Ammon's horn (tissue), 1 donor: ENCODE measurements at places on chromosomes 1 and 21.

DNA sequence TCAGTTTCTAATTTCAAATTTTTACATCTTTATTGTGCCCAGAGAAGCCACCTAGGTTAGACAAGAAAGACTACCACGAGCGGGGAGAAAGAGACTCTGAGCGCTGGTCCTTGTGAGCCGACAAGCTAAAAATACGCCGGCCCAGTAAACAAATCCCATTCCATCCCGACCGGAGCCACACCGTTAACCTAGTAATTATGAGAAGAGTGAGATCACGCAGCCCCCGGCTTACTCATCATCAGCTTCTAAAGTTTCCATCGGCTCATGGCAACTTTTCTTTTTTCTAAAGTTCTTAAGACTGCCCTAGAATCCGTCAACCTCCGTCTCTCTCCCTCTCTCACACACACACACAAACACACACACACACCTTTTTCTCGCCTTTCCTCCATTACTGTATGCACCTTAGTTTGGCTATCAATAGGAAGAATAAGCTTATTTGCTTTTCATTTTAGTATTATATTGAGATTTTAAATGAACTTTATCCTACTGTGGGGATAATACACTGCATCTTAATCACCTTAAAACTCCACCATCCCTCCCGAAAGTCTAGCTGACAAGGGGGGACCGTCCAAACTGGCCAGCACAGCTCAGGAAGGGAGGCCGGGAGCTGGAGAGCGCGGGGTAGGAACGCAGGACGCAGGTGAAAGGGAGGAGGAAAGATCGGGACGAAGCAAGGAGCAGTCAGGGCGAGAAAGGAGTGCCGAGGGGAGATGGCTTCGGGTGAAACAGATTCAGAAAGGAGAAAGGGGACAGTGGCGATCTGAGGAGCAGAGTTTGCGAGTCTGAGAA lies 728 bp downstream of the OTUD7B start:
- DNase-seq, result peak; percentile 50

GRCh38 chr21:35929901-35930300 lies 130.4 kb downstream of the SETD4 start:
- DNase-seq, result no peak

DNA sequence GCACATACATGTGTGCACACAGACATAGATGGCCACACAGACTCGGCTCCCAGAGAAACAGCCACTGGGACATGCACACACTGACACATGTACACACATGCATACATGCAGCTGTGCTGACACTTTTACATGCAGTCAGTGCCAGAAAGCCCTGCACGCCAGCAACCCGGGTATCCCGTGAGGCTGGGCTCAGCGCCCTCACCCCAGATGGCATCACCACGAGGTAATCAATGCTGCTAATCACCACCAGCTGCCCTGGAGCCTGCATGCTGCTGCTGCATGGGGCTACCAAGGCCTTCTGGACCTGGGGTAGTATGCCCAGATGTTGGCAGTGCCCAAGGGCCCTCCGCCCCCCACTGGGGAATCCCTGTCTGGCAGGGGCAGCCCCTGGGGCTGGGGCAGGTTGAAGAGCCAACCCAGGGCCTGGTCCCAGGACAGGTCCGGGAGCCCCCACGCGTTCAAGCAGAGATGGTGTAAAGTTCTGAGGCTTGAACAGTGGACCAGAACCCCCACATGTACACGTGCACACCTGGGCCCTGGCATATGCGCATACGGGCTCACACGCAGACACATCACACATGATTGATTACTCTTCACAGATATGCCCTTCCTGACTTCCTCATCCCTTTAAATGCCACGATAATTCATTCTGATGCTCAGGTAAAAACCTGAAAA lies 2.7 kb upstream of the COL16A1 start:
- DNase-seq, result no peak

- DNase-seq, result no peak
These were observed 30.9 kb downstream of the PRDM2 start for GRCh38 chr1:13730751-13731482.

DNA sequence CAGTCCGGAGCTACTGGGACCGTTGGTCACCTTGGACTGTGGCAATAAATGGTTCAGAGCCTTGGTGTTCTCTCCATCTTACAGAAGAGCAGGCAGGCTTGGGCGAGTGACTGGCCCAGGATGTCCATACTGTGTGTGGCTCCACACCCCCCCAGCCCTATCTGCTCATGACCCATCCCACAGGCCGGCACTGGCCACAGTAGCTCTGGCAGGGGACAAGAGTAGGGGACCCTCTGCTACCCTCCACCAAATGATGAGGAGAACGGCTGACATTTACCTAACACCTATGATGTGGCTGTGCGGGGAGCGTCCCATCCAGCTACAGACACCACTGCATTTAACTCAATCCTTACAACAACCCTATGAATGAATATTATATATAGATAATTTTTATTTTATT lies 13.3 kb downstream of the LDLRAD2 start:
- DNase-seq, result no peak

DNA sequence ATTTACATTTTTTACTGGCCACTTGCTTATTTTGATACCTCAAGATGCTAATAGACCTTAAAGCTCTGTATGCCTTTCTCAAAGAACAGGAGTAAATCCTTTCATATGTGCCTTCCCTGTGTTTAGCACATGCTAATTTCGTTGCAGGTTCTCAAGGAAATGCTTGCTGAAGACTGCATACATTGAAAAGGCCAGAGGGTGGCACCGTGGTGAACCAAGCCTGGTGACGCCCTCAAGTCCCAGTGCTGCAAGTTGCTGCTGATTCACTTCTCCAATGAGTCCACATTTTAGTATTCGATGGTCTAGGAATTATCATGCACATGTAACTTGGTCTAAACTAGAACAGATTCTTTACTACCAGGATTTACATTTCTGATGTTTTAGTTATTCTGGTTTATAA lies 94.1 kb downstream of the CLDN17 start:
- DNase-seq, result peak; percentile 5

DNA sequence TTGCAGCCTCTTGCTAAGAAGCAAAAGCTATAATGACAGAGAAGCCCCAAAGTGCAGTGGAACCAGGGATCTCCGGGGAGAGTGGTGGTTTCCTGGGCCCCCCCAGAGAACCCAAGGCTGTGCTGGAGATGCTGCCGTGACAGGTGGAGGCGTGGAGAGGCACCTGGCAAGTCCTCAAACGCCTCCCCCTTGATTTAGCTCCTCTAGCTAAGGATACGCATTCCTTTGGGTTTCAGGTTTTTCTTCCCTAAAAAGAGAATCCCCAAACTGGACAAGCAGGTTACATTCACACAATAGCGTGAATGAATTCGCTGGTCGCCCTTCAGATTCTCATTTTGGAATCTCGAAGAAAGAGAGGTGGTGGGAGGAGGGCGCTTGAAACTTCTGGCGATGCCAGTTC lies 853 bp upstream of the ATP1A1 start:
- DNase-seq, result no peak

DNA sequence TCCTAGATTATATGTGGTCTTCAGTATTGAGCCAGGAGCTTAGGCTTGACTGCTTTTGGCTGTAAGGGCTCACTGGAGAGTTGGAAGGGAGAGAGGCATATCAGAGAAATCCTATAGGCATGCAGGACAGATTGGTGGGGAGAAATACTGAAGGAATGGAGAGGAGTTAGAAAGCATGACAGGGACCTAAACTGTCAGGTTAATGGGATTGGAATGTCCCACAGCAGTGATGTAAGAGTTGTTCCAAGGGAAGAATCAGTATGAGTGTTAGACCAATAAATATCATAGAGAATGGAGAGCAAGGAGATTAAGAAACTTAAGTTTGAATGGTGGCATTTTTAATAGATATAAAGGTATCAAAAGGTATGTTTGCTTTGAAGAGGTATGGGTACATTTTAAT lies 39.7 kb downstream of the SLC35A3 start:
- no peak for DNase-seq
